ENCODE measurements at places on chromosomes 12 and 14.
A peak's percentile ranks its signal among the peaks of the same experiment; 100 is the strongest.

- no peak for DNase-seq
These were observed 69.7 kb downstream of the ARF6 start for GRCh38 chr14:49962621-49963020.

DNA sequence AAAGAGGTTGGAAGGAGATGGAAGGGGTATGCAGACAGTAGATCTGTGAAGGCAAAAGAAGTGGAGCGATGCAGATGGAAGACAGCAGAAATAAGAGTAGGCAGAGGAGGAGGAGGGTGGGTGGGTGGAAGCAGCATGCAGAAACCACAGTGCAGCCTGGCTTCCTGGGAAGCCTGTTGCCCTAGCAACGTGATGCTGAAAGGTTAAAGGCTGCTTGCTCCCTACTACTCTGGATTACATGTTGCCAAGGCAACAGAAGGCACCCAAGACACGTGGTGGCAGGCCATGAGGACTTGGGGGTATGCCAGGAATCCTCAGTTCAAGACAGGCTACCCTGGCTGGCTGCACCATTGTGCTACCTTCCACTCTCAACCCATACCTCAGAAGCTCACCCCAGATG, 129.6 kb downstream of the GRIN2B start:
- DNase-seq: no peak

DNA sequence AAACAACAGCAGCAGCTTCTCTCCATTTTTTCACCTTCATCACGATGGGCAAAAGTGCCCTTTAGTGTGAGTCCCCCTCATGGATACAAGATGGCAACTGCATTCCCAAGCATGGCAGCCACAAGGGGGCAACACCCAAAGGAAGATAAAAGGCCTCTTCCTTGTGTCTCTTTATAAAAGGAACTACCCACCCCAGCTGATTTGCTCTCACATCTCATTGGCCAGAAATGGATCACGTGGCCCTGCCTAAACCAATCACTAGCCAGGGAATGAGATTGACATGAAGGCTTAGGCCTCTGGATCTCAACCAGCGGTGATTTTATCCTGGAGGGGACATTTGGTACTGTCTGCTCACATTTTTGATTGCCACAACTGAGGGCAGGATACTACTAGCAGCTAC, 21.9 kb upstream of the IFT81 start:
- DNase-seq: no peak

DNA sequence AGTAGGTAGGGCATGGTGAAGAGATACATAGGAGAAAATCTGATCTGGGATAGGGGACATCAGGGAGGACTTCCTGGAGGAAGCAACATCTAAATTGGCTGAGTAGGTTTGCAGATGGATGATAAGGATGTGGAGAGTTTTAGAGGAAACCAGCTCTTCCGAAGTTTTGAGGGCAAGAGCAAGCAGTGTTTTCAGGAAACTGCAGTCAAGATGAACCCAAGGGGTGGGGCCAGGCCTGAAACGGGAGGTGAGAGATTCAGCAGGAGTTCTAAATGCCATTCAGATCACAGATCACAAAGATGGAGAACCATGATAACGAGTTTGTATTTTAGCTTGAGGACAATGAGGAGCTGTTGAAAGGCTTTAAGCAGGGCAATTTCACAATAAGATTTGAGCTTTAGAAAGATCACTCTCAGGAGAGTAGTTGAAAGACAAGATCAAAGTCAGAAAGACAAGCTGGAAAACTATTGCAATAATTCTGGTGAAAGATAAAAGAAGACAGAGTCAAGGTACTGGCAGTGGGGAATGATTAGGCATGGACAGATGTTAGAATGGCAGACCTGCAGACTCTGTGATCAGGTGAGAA, 70.1 kb upstream of the PLXNC1 start:
- no peak for DNase-seq

DNA sequence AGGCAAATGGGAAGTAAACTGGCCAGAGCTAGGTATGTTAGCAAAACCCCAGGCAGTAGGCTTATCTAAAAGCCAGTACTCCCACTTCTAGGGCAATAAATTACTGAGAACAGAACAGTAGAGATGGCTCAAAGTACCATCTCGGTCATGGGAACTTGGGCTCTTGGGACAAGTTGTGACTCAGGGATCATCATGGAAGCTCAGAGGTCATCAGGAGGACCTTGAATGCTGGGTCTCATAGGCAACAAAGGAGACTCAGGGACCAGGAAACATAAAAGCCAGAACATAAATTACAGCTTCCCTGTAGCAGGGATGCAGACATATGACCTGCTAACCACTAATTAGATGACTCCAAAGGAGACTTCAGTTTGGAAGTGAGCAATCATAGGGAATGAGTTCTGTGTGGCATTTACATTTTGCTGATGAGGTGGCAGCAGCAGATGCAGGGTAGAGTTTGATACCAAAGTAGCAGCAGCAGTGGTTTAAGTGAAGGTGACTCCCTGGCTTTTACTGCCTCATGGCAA, 97.6 kb upstream of the SCAF11 start:
- no peak for DNase-seq

DNA sequence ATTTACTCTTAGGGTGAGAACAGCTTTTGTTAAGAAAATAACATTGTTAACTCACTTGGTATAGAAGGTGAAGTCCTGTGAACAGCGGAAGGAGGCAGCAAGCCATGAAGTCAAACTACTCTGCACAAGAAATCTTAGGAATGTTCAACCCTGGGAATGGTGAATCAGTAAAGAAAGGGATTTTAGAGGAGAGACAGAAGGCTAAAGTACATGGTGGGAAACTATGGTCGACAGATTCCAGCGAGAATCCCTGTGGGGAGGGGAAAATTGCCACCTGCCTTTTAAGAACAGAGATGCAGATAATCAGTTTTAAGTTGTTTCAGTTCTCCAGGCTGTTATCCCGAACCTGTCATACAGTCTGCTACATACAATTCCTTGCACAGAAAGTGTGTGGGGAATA, 63.2 kb upstream of the PTPRR start:
- DNase-seq: peak; percentile 8

DNA sequence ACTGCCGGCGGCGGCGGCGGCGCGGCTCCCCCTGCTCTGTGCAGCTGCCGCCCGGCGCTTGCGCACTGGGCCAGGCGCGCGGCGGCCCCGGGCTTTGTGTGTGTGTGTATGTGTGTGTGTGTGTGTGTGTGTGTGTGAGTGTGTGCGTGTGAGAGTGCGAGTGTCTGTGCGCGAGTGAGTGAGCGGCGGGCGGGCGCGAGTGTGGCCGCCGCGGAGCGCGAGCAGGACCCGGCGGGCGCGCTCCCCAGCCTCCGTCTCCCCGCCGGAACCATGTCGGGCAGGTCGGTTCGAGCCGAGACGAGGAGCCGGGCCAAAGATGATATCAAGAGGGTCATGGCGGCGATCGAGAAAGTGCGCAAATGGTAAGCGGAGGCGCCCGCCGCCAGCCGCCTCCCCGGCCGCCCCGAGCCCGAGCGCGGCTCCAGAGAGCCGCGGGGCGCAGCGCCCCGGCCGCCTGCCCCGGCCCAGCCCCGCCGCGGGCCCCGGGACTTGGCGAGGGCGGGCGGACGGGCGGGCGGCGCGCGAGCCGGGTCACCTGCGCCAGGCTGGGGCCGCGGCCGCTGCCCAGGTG, at the start of gene BCL7A:
Gene BCL7A (plus strand): TSS at position 63 of the 571 bp plus-strand sequence. CDS start 208 bp downstream, at position 271.
- DNase-seq: peak; percentile 95

DNA sequence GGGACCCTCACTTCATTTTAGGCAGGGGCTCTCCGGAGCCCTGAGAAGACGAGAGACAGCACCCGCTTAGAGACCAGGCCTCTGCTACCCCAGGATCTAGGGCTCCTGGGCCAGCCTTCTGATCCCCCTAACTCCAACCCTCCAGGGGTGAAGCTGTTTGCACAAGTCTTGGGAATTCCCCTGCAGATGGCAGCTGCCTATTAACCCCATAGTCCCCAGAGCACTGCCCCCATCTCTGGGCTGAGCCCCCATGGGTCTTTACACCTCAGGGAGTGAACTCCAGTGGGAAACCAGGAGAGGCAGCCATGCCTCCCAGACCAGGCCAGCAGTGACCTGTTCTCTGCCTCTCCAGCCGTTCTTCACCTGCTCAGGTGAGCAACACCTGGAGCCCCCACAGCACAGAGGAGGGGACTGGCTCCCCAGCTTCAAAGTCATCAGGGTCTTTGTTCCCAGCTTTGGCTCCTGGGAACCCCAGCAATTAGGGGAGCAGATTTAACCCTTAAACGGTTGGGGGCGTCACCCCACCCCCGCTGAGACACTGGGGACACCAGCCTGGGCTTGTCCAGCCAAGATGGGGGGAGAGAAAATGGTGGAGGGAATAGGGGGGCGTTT, 2.3 kb downstream of the WNT10B start:
- no peak for DNase-seq

- DNase-seq: no peak
These were observed 97.7 kb downstream of the MYF5 start for GRCh38 chr12:80814453-80814852.

- no peak for DNase-seq
These were observed 69.3 kb upstream of the KCNJ8 start for GRCh38 chr12:21843795-21844194.

- no peak for DNase-seq
These were observed 601.8 kb downstream of the SLC16A7 start for GRCh38 chr12:60197589-60197988.

DNA sequence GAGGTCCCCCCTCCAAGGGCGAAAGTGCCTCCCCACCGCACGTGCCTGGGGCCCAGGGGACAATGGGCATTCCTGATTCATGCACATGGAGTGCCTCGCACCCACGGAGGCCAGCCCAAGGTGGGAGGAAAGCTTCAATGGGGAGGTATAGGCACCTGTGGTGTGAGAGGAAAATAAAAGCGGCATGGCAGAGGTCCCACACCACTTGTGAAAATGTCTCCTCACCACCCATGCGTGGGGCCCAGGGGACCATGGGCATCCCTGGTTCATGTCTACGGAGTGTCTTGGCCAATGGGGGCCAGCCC, 384.7 kb downstream of the ALG10 start:
- DNase-seq: no peak

- DNase-seq: no peak
These were observed 322.2 kb downstream of the AEBP2 start for GRCh38 chr12:19761463-19761862.

- DNase-seq: no peak
These were observed 216.9 kb downstream of the RPAP3 start for GRCh38 chr12:47488888-47489287.

DNA sequence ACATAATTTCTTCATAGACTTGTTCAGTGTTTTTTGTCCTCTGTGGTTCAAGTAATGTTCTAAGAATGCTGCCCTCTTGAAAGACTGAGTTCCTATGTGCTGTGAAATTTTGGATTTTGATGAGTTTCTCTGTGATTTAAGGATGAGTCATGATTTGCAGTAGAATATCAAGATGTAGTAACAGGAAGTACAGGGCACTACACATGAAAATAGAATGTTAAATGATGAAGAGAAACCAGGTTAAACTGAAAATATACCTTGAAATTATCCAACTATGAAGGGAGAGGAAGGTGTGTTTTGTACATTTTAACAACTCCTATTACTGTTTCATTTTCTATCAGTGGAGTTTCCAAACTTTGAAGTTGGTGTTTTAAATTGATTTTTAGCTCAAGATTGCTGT, 4.8 kb downstream of the ELK3 start:
- no peak for DNase-seq

DNA sequence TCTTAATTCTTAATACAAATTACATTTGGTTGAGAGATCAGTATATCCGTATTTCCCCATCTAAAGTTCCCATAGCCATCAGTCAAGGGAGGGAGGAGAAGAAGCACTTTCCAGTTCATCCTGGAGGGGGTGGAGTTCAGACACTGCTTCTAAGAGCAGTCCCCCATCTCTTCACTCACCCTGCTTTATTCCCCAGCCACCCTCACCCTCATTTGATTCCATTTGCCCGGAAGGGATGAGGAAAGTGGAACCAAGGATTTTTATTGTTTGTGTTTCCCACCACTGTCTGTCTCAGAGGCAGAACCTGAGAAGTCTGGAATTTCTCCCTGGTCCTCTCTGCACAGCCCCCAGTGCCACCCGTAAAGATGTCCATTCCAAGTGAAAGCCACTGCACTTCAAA, 134.2 kb upstream of the HIF1A start:
- no peak for DNase-seq

DNA sequence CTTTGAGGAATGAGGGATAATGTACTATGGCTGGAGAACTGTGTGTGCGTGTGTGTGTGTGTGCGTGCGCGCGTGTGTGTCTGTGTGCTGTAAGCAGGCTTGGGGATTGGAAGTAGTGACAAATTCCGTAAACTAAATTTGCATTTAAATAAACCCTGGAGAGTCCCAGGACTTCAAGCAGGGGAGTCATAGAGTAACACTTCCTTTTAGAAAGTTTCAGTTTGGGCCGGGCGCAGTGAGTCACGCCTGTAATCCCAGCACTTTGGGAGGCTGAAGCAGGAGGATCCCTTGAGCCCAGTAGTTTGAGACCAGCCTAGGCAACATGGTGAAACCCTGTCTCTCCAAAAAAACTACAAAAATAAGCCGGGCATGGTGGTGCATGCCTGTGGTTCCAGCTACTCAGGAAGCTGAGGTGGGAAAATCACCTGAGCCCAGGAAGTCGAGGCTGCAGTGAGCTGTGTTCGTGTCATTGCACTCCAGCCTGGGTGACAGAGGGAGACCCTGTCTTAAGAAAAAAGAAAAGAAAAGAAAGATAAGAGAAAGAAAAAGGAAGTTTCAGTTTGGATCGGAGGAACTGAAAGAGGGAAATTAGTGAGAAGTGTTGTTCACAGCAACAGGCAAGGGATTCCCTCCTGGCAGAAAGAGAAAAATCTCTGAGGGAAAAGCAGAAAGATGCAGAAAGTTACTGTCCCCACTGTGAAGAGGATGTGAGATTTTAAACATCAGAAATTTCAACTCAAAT, 222.7 kb upstream of the SOX5 start:
- no peak for DNase-seq

DNA sequence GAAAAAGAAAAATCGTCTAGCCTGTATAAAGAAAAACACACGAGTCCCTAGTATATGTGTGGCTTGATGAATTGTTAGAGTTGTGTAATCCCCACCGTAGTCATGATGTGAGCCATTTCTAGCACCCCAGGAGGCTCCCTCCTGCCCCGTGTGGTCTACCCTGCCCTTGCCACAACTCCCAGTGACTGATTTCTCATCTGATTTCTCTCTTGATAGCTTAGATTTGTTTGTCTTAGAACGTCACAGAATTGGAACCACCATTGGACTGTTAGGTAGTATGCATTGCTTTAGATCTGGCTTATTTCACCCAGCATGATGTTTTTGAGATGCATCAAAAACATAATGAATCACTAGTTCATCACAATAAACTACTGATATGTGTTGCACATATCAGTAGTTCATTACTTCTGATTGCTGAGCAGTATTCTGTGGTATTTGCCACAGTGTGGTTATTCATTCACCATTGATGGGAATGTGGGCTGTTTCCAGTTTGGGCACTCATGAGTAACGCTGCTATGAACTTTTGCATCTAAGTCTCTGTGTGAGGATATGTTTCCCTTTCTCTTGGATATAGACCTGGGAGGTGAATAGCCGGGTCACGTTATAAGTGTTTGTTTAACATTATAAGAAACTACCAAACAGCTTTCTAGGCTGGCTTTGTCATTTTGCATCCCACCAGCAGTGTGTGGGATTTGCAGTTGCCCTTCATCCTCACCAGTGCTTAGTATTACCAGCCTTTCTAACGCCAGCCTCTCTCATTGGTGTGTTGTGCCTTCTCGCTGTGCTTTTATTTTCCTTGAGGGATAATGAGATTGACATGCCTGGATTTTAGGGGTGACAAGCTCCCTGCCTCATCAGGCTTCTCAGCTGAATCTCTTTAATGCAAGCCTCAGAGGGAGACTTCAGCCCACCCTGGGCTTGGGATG, 31.9 kb upstream of the NCOR2 start:
- DNase-seq: no peak

- DNase-seq: no peak
These were observed 347.3 kb downstream of the GLT1D1 start for GRCh38 chr12:129200576-129200975.

- no peak for DNase-seq
These were observed 26.5 kb upstream of the POC1B start for GRCh38 chr12:89552376-89552775.

GRCh38 chr12:95004610-95005009, 1.1 kb upstream of the NDUFA12 start:
- no peak for DNase-seq
